ENCODE measurements at places on chromosomes 2 and 18.

DNA sequence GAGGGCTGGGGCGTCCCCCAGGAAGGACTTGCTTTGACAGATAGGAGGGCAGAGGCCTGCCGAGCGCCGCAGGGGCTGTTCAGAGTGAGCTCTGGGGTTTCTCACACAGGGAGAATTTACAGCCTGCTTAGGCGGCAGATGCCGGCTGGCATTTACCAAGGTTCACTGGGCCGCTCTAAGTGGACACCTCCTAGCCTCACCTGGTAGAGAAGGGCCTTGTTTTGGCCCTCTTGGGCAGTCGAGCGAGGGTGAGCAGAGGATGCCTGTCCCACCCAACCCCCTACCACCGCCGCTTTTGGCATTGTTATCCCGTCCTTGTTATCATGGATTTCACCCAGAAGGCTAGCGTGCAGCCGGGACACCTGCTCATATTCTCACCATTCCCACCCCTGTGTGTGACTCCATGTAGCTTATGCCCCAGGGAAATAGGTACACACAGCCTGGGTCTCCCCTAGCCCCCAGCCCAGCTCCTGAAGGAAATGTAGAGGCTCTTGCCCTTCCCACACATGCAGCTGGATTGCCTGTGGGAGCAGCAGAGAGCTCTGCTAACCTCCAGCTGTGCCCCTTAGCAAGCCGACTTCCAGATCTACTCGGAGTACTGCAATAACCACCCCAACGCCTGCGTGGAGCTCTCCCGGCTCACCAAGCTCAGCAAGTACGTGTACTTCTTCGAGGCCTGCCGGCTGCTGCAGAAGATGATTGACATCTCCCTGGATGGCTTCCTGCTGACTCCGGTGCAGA lies 52.4 kb downstream of the FAM168B start:
- no peak for DNase-seq

DNA sequence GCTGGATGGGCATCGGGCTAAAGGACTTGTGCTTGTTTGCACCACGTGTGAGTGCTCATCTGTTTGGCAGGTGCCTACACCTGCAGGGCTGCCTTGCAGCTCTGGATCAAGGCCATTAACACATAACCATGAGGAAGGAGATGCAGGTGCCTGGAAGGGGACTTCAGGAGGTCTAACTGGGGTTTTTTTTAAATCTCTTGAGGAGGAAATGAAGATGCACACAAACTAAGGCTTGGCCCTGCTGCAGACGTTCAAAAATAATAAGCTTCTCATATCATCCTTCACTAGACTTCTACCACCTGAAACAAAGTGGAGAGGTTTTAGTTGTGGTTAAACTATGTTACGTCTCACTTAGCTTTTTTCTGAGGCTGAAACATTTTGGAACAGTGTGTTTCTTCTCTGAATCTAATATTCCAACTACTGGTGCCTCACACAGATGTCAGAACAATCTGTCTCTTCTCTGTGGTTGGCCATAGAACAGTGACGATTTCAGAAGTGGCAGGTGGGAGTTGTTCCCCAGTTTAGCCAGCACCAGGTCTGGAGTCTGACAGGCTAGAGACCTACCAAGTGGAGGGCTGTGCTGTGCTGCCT lies 36.5 kb downstream of the BCL2L11 start:
- no peak for DNase-seq

- no peak for DNase-seq
These were observed 38.5 kb downstream of the SMARCAL1 start for GRCh38 chr2:216450784-216451183.

GRCh38 chr2:128490881-128491691 lies 172.4 kb upstream of the HS6ST1 start:
- peak; percentile 71 for DNase-seq

DNA sequence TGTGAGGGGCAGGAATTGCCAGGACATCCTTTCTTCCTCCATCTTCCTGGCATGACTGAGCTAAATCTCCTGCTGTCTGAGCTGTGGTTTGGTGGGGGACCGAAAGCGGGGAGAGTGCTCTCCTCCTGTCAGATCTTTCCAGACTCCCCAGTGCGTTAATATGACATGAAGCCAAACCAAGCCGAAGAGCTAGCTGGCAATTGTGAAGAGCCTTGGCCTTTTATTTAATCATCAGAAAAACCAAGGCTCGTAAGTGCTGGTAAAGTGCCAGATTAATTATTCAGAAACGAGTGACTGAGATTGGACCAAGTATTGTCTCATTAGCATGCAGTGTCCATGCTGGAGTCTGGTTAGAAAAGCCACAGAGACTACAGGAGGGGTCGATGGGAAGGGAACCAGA lies 14.5 kb upstream of the LRPPRC start:
- no peak for DNase-seq

GRCh38 chr2:98867539-98868309 lies 68.3 kb downstream of the CRACDL start:
- no peak for DNase-seq

GRCh38 chr18:10074110-10074509 lies 160.3 kb downstream of the VAPA start:
- peak; percentile 35 for DNase-seq

- DNase-seq: no peak
These were observed 1339.6 kb upstream of the LRRTM1 start for GRCh38 chr2:81644189-81644588.

GRCh38 chr2:186532891-186533290 lies 46.8 kb downstream of the ZC3H15 start:
- no peak for DNase-seq

DNA sequence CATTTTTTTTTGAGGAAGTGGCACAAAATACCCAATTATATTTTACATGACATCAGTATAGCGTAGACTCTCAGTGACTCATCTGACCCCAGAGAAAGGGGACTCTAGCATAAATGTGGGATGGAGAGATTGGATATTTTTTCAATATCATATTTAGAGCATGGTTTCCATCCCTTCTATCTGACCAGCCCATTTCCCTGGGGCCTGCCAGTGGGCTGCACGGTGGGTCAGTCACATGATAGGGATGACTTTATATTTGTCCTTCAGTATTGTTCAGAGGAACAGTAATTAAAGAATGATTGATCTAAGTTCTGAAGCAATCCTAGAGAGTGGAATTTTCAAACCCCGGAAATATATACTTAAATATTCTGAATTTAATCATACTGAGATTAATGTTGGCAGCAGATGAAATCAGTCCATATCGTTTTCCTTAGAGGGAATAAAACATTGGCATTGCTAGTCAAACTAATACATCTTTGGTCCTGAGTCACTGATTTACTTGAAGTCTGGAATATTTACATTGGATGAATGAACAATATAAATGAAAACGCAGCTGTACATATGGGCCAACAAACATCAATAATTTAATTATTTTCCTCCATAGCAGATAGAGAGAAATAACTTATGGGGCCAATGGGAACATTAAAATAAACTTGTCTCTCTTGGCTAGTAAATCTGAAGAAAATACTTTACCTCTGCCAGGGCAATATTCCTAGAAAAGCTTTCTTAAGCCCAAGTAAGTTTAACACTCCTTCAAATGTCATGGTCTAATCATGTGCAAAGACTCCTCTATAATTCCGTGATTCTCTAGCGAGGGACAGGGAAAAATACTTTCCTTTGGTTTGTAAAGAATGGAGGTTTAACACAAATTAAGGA lies 563.6 kb upstream of the PKDCC start:
- DNase-seq: no peak

- DNase-seq: peak; percentile 22
These were observed 615 bp downstream of the ADNP2 start for GRCh38 chr18:80109676-80110078.

DNA sequence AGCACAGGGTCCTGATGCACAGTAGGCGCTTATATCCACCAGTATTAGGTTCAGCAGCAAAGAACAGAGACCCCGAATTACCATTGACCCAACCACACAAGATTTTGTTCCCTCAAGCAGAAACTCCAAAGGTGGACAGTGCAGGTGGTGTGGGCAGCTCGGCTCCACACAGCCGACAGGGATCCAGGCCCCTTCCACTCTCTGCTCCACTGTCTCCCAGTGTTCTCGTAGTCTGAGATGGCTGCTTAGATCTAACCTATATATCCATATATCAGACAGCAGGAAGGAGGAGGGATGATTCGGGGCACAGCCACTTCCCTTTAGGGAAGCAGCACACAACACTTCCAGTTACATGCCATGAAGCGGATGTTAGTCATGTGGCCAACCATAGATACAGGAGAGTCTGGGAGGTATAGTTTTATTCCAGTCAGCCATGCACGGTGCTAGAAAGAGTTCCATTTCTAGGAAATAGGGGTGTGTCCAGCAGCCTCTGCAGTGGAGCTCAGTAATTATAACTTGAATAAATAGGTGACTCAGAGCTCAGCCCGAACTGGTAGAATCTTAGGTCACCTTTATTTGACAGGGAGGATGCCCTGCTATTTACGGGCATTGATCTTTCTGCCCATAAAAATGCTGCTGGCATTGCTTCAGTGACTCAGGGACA lies 158.9 kb downstream of the TWIST2 start:
- DNase-seq: no peak

- peak; percentile 47 for DNase-seq
These were observed 136.8 kb downstream of the NEDD4L start for GRCh38 chr18:58180738-58181353.

DNA sequence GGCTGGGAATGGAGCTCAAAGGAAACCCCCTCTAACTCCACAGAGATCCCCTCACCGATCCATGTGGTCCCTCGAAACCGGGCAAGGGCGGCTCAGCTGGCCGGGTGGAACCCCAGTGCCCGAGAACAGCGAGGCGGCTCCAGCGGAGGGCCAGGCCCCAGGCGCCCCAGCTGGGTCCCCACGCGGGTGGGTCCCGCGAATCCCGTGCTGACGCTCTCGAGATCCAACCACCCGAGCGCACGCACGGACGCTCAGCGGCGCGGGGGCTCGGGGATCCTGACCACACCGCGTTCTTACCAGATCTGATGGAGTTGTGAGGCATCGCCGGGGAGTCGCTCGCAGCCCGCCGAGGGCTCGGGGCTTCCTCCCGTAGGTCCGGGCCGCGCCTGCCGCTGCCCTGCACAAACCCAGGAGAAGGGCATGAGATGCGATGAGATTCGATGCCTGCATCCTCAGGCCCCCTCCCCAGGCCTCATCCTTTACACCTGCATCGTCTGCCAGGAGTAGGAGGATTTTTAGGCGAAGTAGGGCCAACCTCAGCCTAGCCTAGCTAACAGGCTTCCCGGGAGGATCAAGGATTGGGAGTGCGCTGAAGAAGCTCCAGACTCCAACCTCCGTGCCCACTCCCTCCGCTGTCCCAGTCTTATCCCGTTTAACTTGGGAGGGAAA lies 514 bp downstream of the PAX8 start:
- no peak for DNase-seq

GRCh38 chr18:57959278-57959677 lies 84.7 kb upstream of the NEDD4L start:
- DNase-seq: peak; percentile 25

DNA sequence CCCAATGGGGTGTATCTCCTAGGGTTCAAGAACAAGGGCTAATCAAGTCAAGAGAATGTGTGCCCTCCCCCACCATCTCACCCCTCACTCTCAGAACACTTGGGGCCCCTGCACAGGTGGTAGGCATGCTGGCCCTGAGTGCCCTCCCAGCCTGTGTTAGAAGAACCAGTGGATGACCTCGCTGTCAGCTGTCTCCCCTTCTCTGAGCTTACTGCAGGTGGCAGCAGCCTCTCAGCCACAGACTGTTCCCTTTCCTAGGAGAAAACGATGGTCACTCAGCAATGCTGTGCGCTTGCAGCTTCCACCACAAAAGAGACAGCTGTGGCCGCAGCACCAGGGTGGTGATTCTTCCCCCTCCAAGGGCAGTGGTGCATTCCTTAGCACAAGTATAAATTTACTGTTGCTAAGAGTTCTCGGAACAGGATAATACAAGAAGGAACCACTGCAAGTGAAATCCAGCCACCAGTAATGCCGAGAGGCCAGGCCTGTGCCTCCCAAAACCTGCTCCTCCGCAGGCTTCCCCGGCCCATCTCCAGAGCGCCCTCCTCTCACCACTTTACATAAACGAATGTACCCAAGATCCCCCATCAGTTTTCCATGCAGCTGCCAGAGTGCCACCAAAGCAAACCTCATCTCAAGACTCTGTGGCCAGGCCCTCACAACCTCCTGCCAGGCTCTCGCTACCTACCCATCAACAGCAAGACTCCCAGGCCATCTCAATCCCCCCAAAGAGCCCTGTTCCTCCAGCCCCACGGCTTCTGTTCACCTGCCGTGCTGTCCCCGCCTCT lies 935 bp upstream of the RAMP1 start:
- DNase-seq: peak; percentile 86

DNA sequence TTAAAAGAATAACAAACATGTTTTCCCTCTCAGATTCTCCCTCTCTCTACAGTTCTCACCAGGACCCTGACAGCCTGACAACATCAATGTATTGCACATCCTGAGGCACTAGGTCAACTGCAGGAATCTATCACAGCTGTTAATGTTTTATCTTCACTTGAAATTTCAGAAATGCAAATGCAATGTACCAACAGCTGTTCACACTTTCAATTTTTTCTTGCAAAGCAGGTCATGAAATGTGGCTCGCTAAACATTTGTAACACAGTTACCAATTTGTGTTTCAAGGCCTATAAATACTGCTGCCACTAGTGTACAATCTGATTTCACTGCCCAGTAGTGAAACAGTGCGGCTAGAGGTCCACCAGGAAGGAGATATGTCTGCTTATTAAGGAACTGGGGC lies 147.8 kb downstream of the EXOC6B start:
- DNase-seq: no peak

- DNase-seq: no peak
These were observed 5.9 kb upstream of the SLC8A1 start for GRCh38 chr2:40457837-40458236.

GRCh38 chr2:108449410-108450130 lies 564 bp downstream of the GCC2 start:
- peak; percentile 56 for DNase-seq

DNA sequence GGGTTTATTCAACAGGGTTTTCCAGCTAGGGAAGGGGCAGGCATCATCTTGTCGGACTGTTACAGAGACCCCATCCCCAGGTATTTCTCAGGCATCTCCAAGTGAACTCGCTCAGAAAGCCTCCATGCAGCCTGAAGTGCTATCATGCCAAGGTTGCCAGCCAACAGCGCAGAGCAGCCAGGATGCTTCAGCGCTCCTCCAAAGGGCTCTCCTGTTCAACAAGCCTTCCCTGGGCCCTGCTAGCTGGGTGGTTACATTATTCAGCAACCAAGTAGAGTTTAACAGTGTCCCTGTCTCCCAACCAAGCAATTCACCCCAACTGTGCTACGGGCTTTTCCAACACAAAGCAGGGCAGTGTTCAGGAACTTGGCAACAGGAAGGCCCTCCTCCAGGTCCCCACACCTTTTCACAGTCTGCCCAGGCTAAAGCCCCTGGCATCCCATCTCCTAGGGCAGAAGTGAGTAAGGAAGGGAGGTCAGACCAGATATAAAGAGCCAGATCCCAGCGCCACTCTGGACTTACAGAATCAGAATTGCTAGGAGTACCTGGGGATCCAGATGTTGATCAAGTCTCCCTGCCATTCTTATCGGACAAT lies 52.9 kb downstream of the ZBTB7C start:
- DNase-seq: no peak

DNA sequence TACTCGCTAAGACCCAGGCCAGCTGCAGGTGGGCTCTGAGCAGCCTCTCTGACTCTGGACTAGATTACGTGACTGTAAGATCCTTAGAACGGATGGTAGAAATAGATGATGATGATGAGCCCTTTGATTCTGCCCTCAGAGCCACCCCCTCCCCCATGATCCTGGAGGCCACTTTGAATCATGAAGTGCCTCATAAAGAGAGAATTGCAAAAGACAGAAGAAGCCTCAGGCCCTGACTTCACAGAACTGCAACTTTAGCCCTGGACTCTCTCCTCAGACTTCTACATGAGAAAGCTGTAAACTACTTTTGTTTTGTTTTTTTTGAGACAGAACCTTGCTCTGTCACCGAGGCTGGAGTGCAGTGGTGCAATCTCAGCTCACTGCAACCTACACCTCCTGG lies 15.4 kb upstream of the TET3 start:
- peak; percentile 10 for DNase-seq

Measured in inflammatory macrophage (primary cell).